ENCODE measurements at places on chromosomes 11 and 22. TPM values are rescaled to one million over a fixed set of nuclear protein-coding genes. Genes with fewer than 3 reads are reported as not detected.

The UCP3 gene
- 2.0 TPM for total RNA-seq

The NXPE4 gene
- total RNA-seq = not detected

The IRAG1 gene
- 4.1 TPM for total RNA-seq

The TFIP11 gene
- 22.3 TPM for total RNA-seq

- DNase-seq = no peak
- peak overlapping the region; percentile 1 for H3K27ac ChIP-seq
- H3K4me3 ChIP-seq = no peak overlapping the region
- H3K27me3 ChIP-seq = no peaks in the 10 kb centered on the region
These were observed 20.4 kb downstream of the RTN4R start for GRCh38 chr22:20247608-20248171.

DNA sequence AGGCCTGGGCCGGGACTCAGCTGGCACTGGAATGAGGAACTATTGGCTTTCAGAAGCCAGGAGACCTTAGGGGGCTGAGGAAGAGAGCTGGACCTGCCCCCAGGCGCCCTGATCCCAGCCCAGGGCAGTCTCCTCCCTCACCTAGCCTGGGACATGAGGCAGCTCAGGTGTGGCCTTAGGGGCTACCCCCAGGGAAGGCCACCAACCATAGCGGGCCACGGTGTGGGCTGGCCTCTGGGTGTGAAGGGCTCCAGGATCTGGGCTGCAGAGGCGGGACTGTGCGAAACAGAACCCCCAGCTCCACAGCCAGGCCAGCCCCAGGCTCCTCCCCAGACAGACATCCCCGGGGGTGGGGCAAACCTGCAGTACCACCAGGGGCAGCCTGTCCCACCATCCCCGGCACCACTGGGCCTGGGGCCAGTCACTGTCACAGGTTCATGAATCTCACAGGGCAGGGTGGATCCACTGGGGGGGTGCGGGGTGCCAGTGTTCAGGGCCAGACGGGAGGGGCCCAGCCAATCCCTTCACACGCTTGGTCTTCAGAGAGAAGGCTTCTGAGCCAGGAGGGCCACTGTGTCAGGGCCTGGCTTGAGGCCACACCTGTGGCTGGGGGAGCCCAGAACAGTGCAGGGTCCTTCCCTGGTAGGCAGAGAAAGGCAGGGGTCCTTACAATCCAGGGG is 3.5 kb downstream of the PLXNB2 start:
- DNase-seq = peak; percentile 47
- no peaks in the 10 kb centered on the region for H3K27me3 ChIP-seq
- peak overlapping the region; percentile 92 for H3K27ac ChIP-seq
- H3K36me3 ChIP-seq = peaks cover 19% of the 10 kb centered on the region
- H3K4me3 ChIP-seq = peak overlapping the region; percentile 2

GRCh38 chr11:72075109-72075508 is 5.2 kb downstream of the NUMA1 start:
- no peak overlapping the region for H3K4me3 ChIP-seq
- DNase-seq = peak; percentile 51
- no peaks in the 10 kb centered on the region for H3K27me3 ChIP-seq
- H3K36me3 ChIP-seq = peaks cover 9% of the 10 kb centered on the region
- H3K27ac ChIP-seq = peak overlapping the region; percentile 42

- no peaks in the 10 kb centered on the region for H3K4me1 ChIP-seq
- no peak for DNase-seq
- H3K27ac ChIP-seq = no peak overlapping the region
- H3K27me3 ChIP-seq = peaks cover 2% of the 10 kb centered on the region
These were observed 128.0 kb downstream of the MPPED1 start for GRCh38 chr22:43539572-43540528.

- no peaks in the 10 kb centered on the region for H3K4me1 ChIP-seq
- no peaks in the 10 kb centered on the region for H3K36me3 ChIP-seq
- H3K4me3 ChIP-seq = no peak overlapping the region
- H3K27me3 ChIP-seq = peaks cover 3% of the 10 kb centered on the region
- no peak overlapping the region for H3K27ac ChIP-seq
- DNase-seq = no peak
These were observed 13.0 kb upstream of the MRPL11 start for GRCh38 chr11:66451663-66452062.

GRCh38 chr11:17531636-17532113 is 12.5 kb downstream of the USH1C start:
- H3K27ac ChIP-seq = no peak overlapping the region
- H3K36me3 ChIP-seq = no peaks in the 10 kb centered on the region
- peaks cover 31% of the 10 kb centered on the region for H3K4me1 ChIP-seq
- DNase-seq = peak; percentile 25

DNA sequence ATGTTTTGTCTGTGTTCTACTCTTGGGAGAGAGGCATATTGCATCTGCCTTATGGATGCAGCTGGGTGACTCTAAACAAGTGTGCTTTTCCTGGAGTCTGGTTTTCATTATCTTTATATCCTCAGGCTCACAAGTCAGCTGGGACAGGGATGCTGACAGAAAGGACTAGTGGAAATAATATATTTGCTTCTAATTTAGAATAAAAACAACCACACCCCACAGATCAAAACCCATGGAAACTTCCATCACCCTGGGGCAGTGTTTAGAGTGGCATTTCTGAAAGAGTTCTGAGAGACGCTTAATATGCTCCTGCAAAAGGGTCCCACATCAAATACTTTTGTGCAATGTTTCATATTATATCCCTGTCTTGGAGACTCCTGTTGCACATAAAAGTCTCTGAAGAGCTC is 20.8 kb downstream of the KCNE3 start:
- peak; percentile 92 for DNase-seq
- H3K36me3 ChIP-seq = no peaks in the 10 kb centered on the region
- H3K27me3 ChIP-seq = peaks cover 2% of the 10 kb centered on the region
- no peak overlapping the region for H3K27ac ChIP-seq
- H3K4me3 ChIP-seq = no peak overlapping the region
- H3K4me1 ChIP-seq = peaks cover 26% of the 10 kb centered on the region

DNA sequence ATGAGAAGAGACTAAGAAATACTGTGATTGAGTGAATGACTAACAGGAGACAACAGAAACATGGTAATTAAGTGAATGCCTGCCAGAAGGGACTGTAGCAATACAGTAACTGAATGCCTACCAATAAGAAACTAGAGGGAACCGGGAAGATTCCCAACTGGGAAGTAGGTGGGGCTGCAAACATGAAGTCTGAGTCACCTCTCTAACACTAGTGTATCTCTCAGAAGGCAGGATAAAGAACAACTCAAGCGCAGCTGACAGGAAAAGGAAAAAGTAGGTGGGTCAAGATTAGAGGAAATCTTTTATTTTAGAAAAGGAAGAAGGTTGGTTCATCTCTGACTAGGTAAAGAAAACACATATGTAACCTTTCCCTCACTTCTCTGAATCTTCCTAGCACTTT is 14.0 kb downstream of the C11orf42 start:
- DNase-seq = no peak
- H3K27ac ChIP-seq = no peak overlapping the region
- no peak overlapping the region for H3K4me3 ChIP-seq

GRCh38 chr11:83069441-83070043 is 2.2 kb downstream of the RAB30 start:
- H3K4me3 ChIP-seq = peak overlapping the region; percentile 13
- H3K27ac ChIP-seq = peak overlapping the region; percentile 96
- DNase-seq = peak; percentile 48
- H3K4me1 ChIP-seq = peaks cover 14% of the 10 kb centered on the region
- peaks cover 7% of the 10 kb centered on the region for H3K36me3 ChIP-seq
- H3K27me3 ChIP-seq = peaks cover 2% of the 10 kb centered on the region

GRCh38 chr11:72418834-72419560 is 15.3 kb downstream of the CLPB start:
- no peak for DNase-seq
- peaks cover 7% of the 10 kb centered on the region for H3K4me1 ChIP-seq
- H3K36me3 ChIP-seq = peaks cover 2% of the 10 kb centered on the region
- no peak overlapping the region for H3K27ac ChIP-seq

DNA sequence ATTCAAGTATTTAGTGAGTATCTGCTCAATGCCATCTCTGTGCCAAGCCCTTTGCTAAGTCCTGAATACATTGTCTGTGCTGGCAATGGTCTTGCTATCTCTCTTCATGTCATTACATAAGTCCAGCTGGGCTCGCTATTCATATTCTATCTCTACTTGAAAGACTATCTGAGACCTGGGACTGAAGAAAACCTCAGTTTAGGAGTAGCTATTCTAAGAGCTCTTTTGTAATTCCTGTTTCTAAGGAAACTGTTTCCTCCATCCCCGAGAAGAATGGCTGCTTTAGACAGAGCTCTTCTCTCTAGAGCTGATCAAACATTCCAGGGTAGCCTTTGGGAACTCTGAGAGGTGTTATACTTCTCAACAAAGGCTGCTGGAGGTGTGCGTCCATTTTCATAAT is 33.0 kb downstream of the SLC17A6 start:
- H3K27ac ChIP-seq = no peak overlapping the region
- no peaks in the 10 kb centered on the region for H3K36me3 ChIP-seq
- H3K27me3 ChIP-seq = no peaks in the 10 kb centered on the region
- DNase-seq = no peak
- H3K4me1 ChIP-seq = no peaks in the 10 kb centered on the region

DNA sequence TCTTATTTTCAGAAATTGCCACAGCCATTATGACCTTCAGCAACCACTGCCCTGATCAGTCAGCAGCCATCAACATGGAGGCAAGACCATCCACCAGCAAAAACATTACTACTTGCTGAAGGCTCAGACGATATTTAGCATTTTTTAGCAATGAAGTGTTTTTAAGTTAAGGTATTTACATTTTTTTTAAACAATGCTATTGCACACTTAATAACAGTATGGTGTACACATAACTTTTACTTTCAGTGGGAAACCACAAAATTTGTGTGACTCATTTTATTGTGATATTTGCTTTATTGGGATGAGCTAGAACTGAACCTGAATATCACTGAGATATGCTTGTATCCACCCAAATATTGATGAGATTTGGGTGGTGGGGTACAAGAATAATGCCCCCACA is 110.9 kb downstream of the TSPAN18 start:
- H3K4me3 ChIP-seq = no peak overlapping the region
- no peaks in the 10 kb centered on the region for H3K27me3 ChIP-seq
- no peak overlapping the region for H3K27ac ChIP-seq
- H3K36me3 ChIP-seq = no peaks in the 10 kb centered on the region
- H3K4me1 ChIP-seq = peaks cover 26% of the 10 kb centered on the region
